NCI-H2081 treated with DMSO at 0.1 percent for 48 hours (cell line): ENCODE measurements at places on chromosomes 12 and 14.

DNA sequence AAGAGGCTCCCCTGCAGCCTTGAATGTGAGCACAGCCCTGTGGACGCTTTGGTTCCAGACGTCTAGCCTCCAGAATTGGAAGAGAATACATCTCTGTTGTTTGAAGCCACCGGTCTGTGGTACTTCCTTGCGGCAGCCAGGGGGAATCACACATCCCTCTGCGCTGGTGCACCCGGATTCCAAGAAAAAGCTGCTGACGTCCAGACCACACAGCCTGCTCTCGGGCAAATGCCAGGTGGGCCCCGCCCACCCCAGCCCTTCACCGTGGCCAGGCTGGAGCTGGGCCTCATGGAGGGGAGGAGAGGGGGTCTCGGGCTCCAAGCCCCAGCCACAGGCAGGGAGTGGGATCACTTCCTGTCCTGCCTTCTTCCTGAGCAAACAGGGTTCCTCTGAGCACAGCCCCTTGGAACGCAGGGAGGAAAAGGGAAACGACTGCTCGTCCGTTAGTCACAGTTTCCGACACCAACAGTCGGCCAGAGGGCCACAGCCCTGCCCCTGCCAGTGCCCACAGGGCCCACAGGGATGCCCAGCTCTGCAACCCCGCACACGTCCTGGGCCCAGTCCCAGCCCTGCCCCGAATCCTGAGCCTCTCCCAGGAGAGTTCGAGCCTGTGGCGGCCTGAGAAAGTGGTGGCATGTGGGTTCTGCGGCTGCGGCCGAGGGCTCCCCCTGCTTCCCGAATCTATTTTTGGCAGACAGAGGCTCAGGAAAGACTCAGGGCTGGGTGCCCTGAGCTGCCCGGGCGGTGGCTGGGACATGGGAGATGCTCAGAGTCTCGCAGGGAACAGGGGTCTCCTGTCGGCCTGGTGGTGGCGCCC, 85.3 kb downstream of the RFLNA start:
- DNase-seq, result no peak

DNA sequence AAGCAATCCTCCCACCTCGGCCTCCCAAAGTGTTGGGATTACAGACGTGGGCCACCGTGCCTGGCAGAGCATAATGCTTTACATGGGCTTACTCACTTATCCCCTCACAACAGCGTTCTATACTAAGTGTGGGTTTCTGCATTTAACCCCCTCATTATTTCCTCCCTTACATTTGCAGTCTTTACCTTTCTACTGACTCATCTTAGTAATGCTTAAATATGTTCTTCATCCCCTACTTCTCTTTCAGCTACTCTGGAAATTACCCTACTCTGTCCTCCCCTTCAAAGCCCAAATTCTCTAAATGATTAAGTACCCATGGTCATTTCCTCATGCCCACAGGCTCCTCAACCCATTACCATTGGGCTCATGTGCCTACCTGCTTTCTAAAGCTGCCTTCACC, 40.7 kb downstream of the NKX2-1 start:
- DNase-seq, result no peak

- DNase-seq, result no peak
Measured at GRCh38 chr12:9872162-9872561, 3.0 kb upstream of the CLEC2B start.

DNA sequence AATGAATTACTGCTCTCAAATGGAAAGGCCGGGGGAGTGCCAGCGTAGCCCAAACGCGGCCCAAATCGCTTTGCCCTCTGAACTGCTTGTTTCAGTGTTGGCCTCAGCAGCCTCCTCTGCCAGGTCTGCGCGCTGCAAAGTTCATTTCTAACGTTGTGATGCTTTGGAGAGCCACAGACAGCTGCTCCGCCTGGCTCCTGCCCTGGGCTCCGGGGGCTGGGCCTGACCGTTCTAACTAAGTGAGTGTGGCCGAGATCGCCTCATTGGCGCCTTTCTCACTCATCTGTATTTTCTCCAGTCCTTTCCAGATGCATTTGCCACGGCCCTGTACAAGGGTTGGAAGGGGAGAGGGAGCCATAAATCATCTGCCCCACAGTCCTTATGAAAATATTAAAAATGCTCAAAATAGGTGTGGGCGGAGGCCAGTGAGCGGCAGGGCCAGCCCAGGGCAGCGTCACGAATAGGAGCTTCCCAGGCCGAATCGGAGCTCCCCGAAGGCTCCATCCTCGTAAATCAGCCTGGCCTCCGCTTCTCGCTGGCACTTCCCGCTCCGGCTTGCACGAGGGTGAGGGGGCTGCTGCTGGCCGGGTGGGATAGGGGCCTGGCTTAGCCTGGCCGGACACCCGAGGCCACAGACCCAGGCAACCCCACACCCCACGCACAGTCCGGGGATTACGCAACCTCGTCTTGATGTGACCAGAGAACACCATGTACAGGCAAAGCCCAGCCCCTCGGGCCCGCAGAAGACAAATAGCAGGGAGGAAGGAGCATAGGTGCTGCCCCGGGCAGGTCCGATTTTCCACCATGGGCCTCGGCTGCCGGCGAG, 196.6 kb upstream of the DIO3 start:
- no peak for DNase-seq

DNA sequence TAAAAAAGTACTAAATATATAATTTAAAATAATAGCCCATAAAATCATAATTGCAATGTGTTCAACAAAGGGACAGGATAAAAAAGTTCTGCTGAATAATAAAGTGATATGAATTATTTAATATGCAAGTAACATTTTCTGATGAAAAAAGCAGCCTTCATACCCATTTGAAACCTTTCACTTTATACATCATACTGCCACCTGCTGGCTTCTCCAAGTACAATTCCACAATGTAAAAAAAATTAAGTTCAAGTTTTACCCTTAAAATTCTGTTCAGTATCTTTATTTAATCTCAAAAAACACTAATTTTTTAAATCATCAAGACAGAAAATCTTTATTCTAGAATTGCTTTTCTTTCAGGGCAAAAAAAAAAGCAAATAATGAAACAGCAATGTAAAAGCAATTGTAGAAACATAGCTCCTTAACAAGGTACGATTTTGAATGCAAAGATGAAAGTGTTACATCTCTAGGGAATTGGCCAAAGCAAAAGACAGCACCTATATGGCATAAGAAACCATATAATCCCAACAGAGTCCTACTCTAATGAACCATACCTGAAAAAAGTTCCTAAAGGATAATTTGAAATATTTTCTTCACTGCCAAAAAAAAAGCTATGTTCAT, 15.0 kb downstream of the MDM1 start:
- no peak for DNase-seq

DNA sequence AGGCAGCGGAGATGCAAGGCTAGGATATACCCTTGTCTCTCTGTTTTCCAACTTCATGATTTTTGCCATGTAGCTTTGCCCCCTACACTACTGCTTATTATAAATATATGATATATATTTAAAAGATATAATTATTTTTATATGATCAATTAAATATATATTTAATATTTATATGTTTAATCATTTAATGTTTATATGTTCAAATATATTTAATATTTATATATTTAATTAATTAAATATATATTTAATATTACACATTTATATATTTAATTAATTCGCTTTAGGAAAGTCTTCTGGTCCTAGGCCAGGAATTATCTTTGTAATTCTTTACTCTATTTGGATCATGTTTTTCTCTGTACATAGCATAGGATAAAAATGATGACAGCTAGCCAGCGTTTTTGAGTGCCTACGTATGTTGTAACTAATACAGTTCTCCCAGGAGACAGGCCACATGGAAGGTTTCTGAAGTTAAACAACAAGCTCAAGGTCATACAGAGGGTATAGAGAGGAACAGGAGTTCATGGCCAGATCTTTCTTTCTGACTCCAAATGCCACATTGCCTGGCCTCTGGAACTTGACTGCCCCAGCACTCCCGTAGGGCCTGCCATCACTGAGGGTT, 192.5 kb downstream of the KCNA5 start:
- DNase-seq, result no peak

DNA sequence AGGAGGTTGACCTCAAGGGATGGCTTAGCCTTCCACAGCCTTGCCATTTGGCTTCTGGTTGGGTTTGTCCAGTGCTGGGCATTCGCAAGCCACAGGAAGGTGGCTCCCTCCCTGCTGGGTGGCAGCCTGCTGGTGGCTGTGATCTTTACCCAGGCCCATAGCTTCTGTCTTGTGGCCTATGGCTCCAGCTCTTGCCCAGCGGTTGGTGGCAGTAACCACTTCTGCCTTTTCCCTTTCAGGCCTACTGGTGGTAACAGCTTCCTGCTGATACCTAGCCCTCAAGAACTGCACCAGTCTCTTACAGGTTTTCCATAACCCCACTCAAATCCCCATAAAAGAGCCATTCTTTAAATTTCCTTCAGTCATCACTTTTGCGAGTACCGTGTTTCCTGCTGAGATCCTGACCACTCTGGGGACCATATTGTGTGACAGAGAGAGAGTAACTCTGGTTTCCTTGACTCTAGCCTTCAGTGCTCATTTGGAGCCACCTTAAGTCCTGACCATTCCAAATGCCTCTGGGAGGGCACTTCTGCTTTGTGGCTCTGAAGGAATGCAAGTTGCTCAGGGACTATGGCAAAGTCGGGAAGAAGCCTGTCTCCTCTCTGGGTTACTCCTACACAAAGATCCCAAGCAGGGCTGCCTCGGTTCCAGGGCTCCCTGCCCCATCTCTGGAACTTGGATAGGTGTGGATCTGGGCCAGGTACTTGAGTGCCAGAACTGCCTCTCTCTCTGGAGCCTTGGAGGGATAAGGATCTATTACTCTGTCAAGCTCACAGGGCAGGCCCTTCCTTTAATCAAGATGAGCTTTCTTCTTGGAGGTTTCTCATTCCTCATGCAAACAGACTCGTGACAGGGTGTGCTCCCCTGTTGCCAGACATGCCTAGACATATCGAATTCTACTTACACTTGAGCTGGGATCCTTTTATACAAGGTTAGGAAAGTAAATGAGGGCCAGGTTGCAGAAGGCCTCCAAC, 2.9 kb upstream of the NYNRIN start:
- no peak for DNase-seq

GRCh38 chr12:90954921-90955320, at the start of gene CCER1:
Gene CCER1 (minus strand): TSS chr12:90955176. CDS start chr12:90954742, 434 bp downstream.
- DNase-seq, result no peak

GRCh38 chr14:45787167-45787566, 534.2 kb upstream of the MIS18BP1 start:
- DNase-seq, result no peak

DNA sequence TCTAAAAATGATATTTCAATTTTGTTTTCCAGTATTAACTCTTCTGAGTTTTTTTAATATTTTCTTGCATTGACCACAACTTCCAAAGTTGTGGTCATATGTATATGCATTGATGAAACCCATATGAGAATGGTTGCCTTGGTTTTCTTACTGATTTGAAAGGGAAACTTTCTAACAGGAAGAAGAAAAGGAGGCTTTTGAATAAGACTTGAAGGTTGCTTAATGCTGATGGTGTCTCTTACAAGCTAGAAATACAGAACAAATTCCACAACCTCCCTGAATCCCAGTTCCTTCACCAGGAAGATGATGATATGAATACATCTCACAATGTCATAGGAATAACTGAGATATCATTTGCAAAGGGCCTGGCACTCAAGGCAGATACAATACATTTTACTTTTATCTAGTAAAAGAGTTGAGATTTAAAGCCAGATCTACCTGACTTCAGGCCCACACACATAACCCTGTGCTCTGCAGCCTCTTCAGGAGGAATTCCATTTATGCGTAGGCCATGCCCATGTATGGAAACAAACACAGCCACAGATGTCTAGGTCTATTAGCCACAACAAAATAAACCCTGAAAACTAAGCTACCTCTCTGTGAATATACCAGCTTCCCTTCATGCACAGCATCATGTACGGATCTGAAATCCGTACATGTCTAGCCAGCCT, 165.4 kb upstream of the PLEKHG7 start:
- no peak for DNase-seq

- DNase-seq, result no peak
Measured at GRCh38 chr14:75514673-75515628, 7.3 kb upstream of the BATF start.

DNA sequence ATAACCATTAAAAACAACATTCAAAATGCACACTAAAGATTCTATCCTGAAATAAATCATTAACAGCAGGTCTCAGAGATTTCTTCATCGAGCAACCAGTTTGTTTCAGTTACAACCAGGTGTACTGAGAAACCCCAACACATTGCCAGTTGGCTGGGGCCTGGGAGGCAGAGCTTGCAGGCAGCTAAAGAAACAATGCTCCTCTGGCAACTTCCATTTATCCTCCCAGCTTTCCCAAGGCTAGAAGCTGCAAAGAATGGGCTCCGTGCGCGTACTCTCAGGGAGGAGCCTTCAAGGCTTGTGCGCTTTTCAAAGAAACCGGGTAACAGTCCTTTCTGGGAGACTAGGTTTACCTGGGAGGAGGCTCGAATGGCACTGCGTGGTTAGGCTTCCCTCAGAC, 181.6 kb downstream of the MSRB3 start:
- DNase-seq, result no peak

GRCh38 chr14:28782301-28782700, 15.7 kb downstream of the FOXG1 start:
- no peak for DNase-seq
